CD8-positive, alpha-beta memory T cell (primary cell): ENCODE measurements at places on chromosomes 3 and 15. TPM values are rescaled to one million over a fixed set of nuclear protein-coding genes. Genes with fewer than 3 reads are reported as not detected.
A peak's percentile ranks its signal among the peaks of the same experiment; 100 is the strongest.

EIF1B gene
- total RNA-seq: 76.4 TPM

GOLGA8K gene
- not detected for total RNA-seq

GRCh38 chr15:68449389-68449788 is 17.4 kb upstream of the ITGA11 start:
- no peak for DNase-seq

CPLX3 gene
- not detected for total RNA-seq

NEK10 gene
- 0.42 TPM for total RNA-seq

- DNase-seq: no peak
Observed at GRCh38 chr3:141233457-141234161, 2.0 kb downstream of the PXYLP1 start.

ZCWPW2 gene
- total RNA-seq: 0.20 TPM

GRCh38 chr15:98195796-98196195 is 235.3 kb downstream of the ARRDC4 start:
- no peak for DNase-seq

DUOXA1 gene
- not detected for total RNA-seq

PLA2G4F gene
- total RNA-seq: not detected

- DNase-seq: no peak
Observed at GRCh38 chr15:84760219-84760618, 11.8 kb downstream of the ZNF592 start.

DNA sequence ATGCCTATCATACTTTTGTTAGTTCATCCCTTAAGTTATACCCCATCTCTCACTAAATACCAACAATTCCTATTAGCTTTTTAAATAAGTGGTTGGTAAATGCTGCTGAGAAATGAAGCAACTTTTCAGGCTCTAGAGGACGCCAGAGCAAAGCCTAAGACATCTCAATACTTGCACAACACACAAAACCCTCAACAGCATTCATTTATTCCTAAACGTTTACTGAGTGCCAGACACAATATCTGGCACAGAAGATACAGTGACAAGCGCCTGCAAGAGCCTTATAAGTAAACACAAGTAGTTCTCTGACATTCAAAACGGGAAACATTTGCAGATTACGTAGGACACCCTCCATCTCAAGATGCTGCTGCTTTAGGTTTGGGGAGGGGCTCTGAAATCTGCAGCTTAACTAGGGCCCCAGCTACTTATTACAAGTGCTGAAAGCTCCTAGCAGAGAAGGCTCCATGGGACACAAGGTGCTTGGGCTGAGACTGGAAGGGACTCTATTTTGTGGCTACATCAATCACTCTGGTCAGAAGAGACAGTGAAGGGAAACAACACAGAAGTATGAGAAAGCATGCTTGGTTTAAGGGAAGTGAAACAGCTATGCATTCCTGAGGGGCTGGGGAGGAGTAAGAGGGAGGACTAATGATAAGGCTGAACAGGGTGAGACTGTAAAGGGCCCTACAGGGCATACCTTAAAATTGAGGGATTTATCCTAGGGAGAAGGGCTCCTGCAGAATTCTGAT is 311.3 kb downstream of the PLCL2 start:
- no peak for DNase-seq

DNA sequence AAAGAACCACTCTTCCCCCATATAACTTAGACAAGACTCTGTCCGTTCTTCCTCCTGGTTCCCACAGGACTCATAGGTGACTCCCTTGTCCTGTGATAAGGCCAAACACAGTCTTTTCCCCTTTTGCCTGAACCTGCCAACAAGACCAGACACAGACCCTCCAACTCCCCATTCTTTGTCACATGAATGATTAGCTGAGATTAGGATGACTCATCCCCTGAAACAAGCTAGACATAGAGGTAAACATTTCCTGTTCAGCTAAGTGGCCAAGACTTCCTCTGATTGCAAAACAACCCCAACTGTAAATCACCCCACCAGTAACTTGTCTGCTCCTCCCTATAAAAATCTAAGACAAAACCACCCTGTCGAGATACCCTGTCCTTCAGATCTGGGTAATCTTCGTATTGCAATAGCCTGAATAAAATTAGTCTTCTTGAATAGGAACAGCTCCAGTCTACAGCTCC is 11.4 kb upstream of the HTR3E start:
- DNase-seq: no peak

DNA sequence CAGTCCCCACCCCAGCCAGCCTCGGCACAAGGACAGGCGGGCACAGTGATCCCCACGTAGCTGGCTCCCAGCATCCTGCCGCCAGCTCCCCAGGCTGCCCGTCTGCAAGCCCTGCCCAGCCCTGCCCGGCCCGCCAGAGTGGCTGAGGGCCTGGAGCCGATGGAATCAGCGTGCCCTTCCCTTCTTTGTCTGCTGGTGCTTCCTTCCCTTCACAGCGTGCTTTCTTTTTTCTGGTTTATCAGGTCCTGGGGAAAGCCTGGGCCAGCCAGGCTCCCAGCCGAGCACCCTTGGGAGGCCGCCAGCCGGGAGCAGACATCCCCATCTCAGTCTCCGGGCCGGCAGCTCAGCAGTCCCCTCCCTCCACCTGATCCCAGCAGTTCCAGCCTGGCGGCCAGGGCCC is 54.7 kb upstream of the SMAD6 start:
- no peak for DNase-seq

DNA sequence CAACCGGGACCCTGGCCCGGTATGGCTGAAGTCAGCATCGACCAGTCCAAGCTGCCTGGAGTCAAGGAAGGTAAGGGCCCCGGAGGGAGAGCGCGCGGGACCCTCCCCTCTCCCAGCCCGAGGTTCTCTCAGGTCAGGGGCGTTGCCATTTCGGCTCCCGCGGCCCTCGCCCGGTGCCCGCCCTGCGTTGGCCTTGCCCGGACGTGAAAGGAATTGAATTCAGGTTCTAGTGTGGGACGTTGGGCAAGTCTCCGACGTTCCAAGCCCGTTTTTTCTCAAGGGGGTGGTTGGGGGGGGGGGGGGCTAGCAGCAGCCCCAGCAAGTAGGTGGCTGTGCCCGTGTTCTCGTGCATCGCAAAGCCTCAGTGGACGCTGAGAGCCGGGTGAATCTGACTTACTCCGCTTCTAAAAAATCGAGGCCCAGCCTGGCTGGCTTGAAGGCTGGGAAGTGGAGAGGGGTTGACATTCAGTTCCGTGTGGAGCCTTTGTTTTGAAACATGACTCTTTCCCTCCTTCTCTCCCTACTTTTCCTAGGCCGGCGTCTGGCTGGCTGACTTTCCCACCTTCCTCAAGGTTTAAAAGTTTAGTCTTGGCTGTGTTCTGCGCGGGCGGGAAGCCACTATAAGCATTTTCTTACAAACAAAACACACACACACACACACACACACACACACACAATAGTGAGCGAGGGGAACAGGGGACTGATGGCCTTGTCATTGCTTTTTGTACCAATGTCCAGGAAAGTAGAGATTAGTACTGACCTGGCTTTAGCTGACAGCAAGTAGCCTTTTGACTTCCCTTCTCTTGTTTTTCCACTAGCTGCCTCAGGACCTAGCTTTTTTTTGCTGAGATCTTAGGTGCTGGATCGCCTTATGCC is at the start of gene UTS2B:
Gene UTS2B (minus strand): TSS at position 873 of the 876 bp plus-strand sequence. CDS start 48,337 bp downstream, outside the sequence.
- no peak for DNase-seq

DNA sequence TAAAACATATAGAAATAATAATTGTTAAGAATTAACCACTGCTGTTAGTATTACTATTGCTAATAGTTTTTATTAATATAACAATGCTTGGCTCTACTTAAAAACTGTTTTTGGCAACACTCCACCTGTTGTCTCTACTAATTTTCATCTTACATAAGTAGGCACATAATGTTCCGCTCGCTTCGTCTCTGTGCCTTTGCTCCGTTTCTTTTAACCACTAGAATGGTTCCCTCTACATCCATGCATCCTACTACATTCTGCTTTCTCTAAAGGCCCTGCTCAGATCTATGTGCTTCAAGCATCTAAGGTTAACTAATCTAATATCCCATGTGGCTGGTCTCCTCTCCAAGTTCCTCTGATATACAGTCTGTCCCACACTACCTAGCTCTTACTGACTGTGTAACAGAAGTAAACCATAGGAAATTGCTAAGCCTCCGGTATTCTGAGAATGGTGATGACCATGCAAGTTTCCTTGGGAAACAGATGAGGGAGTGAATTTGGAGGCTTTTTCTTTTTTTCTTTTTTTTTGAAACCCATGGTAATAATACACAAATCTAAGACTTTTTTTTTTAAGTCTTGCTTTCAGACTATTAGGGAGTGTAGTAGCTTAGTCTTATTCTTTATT is 138.3 kb downstream of the P3H2 start:
- no peak for DNase-seq

DNA sequence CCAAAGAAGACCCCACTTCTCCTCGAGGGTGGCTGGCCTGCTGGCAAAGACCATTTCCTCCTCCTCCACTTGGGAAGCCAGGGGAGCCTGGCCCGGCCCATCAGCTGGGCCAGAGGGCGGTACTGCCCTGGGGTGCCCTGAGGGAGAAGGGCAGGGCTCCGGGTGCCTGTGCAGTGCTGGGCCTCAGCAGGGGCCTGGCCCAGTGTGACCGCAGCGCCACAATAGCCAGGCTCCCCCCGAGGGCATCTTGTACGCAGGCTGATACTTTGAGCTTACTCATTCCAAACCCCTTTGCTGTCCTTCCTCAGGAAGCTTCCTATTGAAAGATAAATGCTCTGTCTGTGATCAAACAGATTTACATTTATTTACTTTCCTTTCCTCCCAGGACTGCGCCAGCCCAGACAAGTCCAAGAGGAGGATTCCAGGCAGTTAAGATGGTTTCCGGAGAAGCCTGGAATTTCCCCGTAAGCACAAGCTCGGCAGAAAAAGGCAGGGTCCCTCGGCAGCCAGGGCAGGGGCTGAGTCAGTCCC is 240.1 kb downstream of the XXYLT1 start:
- DNase-seq: no peak

- DNase-seq: peak; percentile 37
Observed at GRCh38 chr15:31262901-31263671, 63.5 kb upstream of the KLF13 start.

- DNase-seq: no peak
Observed at GRCh38 chr3:76308541-76308940, 523.2 kb upstream of the ZNF717 start.

VWA5B2 gene
- total RNA-seq: not detected

DNA sequence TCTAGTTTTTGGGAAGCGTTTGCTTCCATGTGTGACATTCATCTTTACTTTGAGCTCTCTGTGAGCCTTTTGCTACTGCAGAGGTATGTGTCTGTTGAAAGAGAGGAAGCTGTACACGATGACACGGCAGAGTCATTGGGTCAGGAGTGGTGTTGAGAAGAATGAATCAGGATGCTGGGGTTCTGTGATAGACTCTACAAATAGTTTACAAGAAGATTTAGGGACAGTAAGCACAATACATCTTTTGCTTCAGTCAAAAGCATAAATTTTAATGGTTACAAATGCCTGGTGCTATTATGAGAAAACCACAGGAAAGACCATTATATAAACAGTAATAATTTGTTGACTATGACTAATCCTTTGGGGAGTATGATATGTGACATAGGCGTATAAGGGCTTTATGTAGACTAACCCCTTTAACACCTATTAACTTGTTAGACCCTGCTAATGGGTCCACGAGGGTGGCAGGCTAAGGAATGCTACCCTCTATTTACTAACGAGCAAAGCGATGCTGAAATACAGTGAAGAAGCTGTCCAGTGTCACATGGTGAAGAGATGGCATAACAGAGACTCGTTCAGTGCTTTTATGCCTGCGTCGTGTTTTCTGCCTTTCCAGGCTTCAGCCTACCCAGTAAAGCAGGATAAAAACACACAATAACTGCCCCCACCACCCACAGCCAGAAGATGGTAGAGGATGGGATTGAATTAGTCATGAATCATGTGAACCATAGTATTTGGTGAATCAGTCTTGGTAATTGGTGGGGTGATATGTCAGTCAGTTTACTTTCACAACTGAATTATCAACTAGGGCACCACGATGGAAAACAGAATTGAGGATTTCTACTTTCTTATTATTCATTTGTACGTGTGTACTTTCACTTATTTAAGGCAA is 118.8 kb downstream of the LPP start:
- DNase-seq: no peak

DNA sequence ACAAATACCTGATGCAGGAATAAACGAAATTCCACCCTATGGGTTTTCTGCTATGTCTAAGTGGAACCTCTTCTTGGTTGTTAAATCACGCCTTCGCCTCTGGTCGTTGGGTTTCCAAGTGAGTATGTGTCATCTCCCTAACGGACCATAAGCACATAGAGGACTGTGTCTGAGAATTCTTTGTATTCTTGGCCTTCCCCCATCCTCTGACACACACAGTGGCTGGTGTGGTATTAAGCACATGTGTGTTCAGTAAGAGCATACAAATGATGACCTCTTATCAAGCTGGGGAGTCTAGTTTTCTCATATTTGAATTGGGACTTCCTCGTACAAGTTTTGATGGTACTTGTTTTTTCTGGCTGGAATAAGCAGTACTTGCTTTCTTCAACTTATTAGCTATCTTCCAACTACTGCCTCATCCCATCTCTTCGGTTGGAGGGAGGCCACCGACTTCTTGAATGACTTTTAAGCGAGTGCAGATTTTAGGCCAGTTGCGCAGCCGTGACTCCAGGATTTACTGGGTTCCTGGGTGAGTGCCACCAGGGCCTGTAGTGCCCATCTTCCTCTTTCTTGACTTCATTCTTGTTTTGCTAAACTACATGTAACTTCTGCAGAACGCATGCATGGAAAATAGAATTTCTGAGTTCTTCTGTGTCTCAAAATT is 240.2 kb downstream of the ADAMTS17 start:
- DNase-seq: no peak

GRCh38 chr15:77029166-77030047 is 34.5 kb downstream of the PSTPIP1 start:
- no peak for DNase-seq

MAGEL2 gene
- not detected for total RNA-seq

DNA sequence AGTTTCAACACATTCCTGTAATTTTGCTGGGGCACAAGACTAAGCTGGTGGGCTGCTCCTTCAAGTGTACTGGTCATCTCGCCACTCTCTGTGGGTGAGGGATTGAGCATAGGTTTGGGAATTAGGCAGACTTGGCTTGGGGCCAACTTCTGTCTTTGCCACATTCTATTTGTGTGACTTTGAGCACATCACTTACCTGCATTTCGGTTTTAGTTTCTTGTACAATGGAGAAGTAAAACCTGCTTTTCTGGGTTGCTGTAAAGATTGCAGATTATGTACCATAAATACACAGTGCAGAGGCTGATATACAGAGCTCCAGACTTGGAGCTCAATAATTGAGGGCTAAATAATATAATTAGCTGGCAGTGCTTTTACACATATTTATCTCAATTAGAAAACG is 162.1 kb downstream of the C3orf38 start:
- no peak for DNase-seq

PGBD4 gene
- 2.8 TPM for total RNA-seq

GRCh38 chr15:48451241-48451640 is 120.0 kb downstream of the DUT start:
- no peak for DNase-seq

- DNase-seq: no peak
Observed at GRCh38 chr3:190533511-190534281, 19.8 kb downstream of the IL1RAP start.
